ENCODE measurements at places on chromosomes 11 and 22.

DNA sequence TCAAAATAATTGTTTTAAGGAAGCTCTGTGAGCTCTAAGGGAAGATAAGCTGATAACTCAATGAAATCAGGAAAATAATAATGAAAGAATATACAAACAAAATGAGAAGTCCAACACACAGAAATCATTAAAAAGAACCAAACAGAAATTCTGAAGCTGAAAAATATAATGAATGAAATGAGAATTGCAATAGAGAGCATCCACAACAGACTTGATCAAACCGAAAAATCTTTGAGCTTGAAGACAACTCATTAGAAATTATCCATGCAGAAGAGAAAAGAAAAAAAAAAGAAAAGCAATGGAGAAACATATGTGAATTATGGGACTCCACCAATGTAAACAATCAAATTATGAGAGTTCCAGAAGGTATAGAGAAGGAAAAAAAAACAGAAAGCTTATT, 101.0 kb downstream of the BBOX1 start:
- DNase-seq = no peak

GRCh38 chr11:33533386-33534052, 167.1 kb downstream of the C11orf91 start:
- peak; percentile 62 for DNase-seq

DNA sequence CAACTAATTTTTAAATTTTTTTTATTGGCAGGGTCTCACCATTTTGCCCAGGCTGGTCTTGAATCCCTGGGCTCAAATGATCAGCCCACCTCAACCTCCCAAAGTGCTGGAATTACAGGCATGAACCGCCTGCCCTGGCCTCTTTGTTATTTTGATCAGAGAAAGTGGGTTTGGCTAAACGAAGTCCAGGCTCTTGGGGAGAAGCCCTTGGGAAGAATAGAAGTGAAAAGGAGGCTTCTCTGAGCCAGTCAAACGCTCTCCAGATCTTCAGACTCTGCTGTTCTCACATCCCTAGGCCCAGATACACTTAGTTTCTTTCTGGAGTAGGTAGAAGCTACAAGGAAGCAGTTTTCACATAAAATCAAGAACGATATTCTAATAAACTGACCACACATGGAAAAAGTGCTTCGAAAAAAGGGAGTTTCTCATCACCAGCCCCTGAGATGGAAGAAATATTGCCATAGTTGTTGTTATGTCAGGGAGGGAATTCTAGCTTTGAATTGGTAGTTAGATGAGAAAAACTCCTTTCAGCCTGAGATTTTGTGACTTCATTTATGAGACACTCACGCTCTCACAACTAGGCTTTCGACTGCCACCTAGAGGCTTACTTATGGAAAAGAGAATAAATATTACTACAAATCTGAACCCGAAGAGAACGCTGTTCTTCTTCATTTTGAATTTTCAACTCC, 41.7 kb upstream of the AQP11 start:
- peak; percentile 80 for DNase-seq

GRCh38 chr11:111982019-111982464, 43.2 kb upstream of the DLAT start:
- peak; percentile 47 for DNase-seq

DNA sequence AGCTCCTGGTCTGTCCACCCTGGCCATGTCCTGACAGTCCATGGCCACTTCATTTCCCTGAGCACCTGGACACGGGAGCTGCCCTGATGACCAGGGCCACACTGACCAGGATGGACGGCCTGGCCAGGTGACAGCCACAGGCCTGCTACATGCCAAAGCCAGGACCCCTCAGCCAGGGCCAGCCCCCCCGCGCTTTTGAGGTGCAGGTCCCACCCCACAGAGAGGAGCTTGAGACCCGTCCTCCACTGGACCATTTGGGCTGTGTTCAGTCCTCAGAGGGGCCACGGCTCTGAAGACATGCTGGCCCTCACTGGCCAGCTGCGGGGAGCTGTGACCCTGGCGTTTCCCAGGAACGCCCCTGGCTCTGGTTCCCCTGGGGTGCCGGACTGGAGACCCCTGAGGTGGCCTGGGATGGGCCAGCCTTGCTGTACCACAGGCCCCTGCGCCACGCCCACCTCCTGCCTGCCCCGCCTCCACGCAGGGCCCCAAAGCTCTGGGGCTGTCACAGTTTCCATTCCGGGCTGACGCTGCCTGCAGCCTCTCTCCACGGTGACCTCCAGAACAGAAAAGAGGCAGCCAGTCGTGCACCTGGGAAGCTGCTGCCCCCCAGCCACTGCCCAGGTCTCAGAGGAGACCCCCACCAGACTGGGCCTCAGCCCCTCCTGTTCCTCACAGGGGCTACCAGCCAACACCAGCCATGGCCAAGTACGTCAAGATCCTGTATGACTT, 18.2 kb downstream of the EPS8L2 start:
- DNase-seq = no peak

GRCh38 chr11:73396251-73396930, 20.2 kb downstream of the RELT start:
- DNase-seq = no peak

- peak; percentile 68 for DNase-seq
Measured at GRCh38 chr22:41596776-41597634, 7.4 kb upstream of the PMM1 start.

DNA sequence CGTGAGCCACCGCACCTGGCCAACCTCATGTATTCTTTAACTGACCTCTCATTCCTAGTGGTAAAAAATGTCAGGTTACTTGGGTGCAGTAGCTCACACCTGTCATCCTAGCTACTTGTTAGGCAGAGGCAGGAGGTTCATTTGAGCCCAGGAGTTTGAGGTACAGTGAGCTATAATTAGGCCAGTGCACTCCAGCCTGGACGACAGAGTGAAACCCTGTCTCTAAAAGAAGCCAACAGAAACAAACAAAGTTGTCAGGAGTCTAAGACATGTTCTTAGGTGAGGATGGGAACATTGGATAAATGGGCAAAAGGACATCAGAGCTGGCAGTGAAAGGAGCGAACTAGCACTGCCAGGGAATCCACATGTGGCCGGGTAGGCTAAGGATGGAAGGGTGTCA, 18.1 kb downstream of the MADD start:
- DNase-seq = no peak

DNA sequence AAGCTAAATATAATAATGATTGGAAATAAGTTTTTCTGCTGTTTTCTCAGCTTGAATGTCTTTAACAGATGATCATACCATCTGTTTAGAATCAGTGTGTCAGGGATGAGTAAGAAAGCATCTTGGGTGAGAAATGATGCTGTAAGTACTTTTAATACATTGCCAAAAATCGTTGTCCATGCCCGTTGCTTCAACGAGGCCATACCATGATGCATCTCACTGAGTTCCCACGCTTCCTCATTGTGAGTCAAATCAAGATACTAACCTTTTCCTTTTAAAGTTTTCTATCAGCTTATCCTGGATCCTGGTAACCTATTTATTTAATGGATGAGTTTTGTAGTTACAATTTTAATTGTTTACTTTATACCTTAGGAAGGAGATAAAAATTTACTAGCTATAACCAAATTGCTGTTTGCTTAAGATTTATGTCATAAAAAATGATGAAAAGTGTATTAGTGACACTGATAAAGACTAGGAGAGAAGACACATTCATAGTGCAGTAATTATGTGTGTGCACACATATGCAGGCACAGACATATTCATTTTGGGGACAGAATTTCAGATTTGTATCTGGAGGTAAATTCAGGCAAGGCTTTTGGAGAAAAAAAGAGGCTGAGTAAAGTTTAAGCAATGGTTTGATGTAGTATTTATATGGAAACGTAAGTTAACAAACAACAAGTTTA, 154.8 kb downstream of the UVRAG start:
- DNase-seq = peak; percentile 88

DNA sequence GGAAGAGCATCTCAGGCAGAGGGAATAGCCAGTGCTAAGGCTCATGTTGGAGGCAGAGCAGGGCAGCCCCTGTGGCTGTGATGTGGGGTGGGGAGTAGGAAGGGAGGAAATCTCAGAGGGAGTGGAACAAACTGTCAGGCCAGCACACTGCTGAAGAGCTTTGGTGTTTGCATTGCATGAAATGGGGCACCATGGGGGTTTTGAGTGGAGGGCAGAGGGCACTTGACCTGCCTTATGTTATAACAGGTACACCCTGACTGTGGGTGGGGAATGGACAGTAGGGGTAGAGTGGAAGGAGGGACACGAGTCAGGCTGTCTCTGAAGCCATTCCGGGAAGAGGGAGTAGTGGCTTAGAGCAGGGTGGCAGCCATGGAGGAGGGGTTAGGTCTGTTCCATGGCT, 24.0 kb downstream of the PRDM11 start:
- no peak for DNase-seq

- DNase-seq = no peak
Measured at GRCh38 chr11:33574331-33574730, 126.3 kb downstream of the C11orf91 start.

DNA sequence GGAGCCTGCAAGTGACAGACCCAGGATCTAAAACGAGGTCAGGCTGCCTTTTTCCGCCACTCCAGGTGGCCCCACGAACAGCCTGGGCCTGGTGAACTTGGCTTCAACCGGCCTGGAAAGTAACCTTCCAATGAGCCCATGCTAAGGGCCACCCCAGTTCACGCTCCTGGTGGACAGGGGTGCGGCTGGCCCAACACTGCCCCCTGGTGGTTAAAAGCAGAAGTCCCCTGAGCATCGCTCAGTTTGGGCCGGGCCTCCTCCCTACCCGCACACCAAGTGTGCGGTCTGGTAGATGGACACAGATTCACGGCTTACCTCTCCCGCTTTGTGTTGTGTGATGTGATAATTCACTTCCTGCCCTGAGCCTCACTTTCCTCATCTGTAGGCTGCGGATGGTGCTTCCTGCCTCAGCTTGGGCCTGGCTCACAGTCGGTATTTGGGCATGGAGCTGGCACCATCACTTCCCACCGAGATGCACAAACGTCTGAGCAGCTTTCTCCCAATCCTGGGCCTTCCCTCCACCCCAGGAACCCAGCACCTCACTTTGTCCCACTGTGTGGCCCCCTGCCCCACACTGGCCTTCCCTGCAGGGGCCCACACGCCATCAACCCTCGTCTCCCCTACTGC, 13.7 kb upstream of the SEC14L3 start:
- DNase-seq = peak; percentile 64

DNA sequence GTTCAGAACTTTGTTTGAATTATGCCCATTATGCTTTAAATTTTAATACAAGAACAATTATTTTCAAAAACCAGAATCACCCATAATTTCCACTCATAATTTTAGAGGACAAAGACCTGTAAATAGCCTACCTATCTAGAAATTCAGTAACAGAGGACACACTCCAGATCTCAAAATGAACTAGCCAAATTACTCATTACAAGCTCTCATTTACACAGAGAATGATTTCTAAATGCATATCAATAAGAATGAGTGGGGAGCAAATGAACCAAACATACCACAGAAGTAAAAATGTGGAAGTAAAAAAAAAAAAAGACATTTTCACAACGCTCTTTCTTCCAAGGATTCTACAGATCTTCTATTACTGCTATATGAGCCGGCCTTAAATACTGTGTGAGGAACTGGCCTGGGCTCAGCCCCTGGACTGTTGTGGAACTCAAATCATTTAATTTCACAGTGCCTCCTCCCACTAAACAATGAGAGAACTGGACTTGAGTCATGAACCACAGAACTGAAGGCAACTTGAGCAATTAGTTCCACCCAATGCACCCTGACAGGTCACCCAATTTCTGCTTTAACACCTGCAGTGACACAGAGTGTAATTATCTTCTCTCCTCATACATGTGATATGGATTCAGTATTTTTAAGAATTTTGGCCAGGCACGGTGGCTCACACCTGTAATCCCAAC, 8.0 kb downstream of the MRTFA start:
- DNase-seq = peak; percentile 59

GRCh38 chr22:49937758-49938564, 19.5 kb downstream of the CRELD2 start:
- DNase-seq = no peak

GRCh38 chr11:76700177-76701100, 29.9 kb upstream of the LRRC32 start:
- peak; percentile 96 for DNase-seq

DNA sequence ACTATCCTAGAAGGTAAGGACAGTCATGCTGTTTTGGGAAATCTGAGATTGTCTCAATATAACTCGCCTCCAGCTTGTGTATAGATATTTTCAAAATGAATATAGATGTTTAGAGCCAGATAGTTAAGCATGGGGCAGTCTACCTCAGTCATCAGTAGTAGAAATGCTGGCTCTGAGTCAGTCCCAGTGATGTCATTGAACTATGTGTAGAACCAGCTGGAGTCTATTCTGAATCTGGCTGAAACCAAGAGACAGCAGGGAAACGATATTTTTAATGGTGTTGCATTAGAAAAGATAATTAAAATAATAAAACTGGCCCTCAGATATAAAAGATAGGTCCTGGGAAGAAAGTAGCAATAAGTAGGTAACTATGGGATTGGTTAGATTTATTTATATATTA, 25.9 kb downstream of the PIWIL4 start:
- DNase-seq = peak; percentile 36

DNA sequence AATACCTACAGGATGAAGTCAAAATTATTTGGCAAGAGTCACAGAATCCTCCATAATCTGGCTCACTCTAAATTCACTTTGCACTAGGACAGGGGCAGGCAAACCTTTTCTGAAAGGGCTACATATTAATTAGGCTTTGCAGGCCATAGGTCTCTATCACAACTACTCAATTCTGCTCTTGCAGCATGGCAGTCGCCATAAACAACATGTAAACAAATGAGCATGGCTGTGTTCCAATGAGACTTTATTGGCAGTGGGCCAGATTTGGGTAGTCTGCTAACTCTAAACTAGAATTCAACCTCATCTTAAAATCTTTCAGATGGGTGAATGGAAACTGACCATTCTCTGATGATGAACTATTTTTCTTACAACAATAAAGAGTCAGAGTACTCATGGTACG, 5.8 kb downstream of the THRSP start:
- no peak for DNase-seq

- no peak for DNase-seq
Measured at GRCh38 chr11:37916331-37916730, 1318.3 kb upstream of the RAG2 start.

DNA sequence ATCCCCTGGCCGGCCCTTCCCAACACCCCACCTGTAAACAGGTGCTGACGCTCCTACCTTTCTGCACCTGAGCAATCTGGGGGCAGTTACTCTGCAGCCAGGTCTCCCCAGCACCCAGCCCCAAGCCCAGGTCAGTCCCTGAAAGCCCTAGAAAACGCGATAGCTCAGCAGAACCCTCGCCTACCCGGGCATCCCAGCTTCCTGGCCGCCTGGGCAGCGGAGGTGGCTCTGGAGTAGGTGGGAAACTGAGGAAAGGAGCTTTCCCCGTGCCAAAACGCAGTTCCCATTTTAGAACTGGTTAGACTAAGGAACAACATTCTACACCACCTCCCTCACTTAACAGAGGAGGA, 445 bp downstream of the SYTL2 start:
- no peak for DNase-seq

Data from ELR (cell line).